Thyroid gland (tissue), 4 donors: ENCODE measurements at places on chromosomes 6 and 20. TPM values are rescaled to one million over a fixed set of nuclear protein-coding genes. Genes with fewer than 3 reads are reported as not detected.

DNA sequence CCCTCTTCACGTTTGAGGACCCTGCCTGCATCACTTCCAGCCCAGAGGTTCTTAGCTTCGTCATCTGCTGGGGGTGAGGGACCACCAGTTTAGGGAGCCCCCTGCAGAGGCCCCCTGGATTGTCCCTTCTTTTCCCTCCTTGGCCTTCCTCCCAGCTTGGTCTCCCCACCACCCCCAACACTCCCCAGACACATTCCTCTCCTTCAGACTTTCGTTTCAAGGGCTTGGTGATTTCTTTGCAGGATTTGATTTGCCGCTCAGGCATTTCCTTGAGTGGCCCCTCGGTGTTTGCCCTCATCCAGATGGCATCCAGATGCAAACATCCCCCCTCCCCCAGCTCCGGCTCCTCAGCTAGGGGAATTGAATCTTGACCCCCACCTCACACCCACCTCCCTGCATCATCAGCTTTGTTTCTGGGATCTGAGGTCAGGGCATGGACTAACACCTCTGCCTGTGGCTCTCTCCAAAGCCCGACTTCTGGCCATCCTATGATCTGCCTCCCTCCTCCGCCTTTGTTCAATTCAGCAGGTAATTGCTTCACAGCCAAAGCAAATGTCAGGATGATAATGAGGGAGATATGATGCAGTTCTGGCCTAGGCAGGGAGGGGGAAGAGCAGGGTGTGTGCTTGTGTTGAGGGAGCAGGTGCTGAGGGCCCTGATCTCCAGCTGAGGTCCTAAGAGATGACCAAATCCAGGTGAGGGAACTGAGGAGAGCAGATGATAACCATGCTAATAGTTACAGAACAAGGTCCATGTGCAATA, 141.5 kb downstream of the VEGFA start:
- peak overlapping the region; percentile 86 for H3K27ac ChIP-seq
- H3K4me1 ChIP-seq = peaks cover 65% of the 10 kb centered on the region
- DNase-seq = peak; percentile 50

DNA sequence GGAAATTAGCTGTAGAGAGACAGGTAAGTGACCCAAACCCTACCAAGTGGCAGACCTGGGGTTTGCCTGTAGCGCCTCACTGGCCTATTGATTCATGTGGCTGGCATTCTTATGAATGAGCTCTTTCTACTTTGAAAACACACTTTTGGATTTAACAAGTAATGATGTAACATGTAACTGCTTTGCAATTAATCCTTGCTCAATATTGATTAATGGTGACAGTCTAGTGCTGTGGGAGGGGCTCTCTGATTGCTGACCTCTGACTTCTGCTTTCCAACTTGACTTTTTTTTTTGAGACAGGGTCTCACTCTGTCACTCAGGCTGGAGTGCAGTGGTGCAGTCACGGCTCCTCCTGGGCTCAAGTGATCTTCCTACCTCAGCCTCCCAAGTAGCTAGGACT, 82.7 kb downstream of the TIAM2 start:
- peaks cover 10% of the 10 kb centered on the region for H3K4me1 ChIP-seq
- H3K27me3 ChIP-seq = no peaks in the 10 kb centered on the region
- H3K4me3 ChIP-seq = no peak overlapping the region
- H3K36me3 ChIP-seq = no peaks in the 10 kb centered on the region

- H3K36me3 ChIP-seq = no peaks in the 10 kb centered on the region
- no peaks in the 10 kb centered on the region for H3K4me1 ChIP-seq
- H3K4me3 ChIP-seq = no peak overlapping the region
Measured at GRCh38 chr6:70045413-70045812, 179.1 kb downstream of the COL19A1 start.

GRCh38 chr6:161256407-161256806, 17.5 kb downstream of the AGPAT4 start:
- H3K4me3 ChIP-seq = no peak overlapping the region
- no peak overlapping the region for H3K27ac ChIP-seq
- no peak for DNase-seq
- no peaks in the 10 kb centered on the region for H3K4me1 ChIP-seq
- H3K27me3 ChIP-seq = no peaks in the 10 kb centered on the region

GRCh38 chr20:2296524-2297356, 939 bp downstream of the TGM3 start:
- no peak overlapping the region for H3K4me3 ChIP-seq
- peaks cover 14% of the 10 kb centered on the region for H3K4me1 ChIP-seq
- no peak overlapping the region for H3K27ac ChIP-seq
- H3K27me3 ChIP-seq = no peaks in the 10 kb centered on the region

DNA sequence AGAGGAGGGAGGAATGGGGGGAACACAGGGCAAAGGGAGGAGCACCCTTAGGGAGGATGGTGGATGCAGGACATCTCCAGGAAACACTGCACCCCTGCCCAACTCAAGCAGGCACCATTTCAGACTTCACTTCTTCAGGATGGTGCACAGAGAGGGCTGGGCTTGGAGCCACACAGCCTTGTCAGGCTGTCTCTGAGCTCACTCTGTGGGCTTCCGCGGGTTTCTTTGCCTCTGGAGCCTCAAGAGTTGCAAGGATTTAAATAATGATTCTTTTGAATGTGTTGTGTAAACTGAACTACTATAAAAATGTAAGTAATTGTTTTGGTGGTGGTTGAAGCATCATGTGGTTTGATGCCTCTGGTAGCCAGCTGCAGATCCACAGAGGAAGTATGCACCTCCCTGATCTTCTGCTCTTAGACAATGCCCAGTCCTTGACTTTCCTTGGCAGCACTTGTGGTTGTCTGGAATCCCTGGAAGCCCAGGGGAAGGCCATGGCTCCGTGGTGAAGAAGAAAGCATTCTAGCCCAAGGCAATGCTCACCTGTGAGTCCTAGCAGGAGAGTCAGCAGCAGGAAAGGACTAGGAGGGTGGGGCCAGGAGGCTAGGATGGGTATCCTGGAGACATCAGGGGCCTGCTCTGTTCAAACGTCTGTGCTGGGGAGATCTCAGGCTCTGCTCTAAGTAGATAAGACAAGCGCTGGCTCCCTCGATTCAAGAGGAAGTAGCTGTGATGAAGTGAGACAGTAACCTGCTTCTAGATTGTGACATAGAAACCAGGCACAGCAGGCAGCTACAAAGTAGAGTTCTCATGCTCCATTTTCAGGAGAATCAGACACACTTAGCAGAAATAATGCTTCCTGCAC, 50.2 kb upstream of the SIRPG start:
- no peak overlapping the region for H3K4me3 ChIP-seq
- no peaks in the 10 kb centered on the region for H3K36me3 ChIP-seq
- no peak for DNase-seq

DNA sequence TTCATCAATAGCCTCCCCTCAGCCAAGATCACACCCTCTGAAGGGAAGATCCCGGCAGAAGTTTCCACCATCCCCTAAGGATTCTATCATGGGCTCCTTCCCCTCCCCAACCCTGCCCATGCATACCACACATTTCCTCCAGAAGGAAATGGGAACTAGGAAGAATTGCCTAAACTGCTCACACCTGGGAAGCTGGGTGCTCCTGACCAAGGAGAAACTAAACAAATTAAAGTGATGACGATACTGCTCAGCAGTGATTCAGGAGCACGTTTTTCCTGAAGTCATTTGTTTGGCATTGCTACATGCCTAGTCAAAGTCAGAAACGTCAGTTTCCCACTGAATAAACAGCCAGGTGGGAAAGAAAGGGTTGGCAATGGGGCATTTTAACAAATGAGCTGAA, 136.1 kb upstream of the CDYL start:
- H3K27me3 ChIP-seq = no peaks in the 10 kb centered on the region
- no peak for DNase-seq
- no peak overlapping the region for H3K4me3 ChIP-seq
- no peaks in the 10 kb centered on the region for H3K4me1 ChIP-seq
- H3K36me3 ChIP-seq = no peaks in the 10 kb centered on the region

- H3K36me3 ChIP-seq = no peaks in the 10 kb centered on the region
- no peaks in the 10 kb centered on the region for H3K27me3 ChIP-seq
- no peak overlapping the region for H3K4me3 ChIP-seq
- no peak overlapping the region for H3K27ac ChIP-seq
- no peaks in the 10 kb centered on the region for H3K4me1 ChIP-seq
Measured at GRCh38 chr6:91575032-91575431, 988.2 kb upstream of the MAP3K7 start.

Gene C6orf141
- total RNA-seq = 13.4 TPM

Gene PDE10A
- 25.9 TPM for total RNA-seq

Gene PHACTR1
- 4.9 TPM for total RNA-seq

Gene SNAP91
- 3.4 TPM for total RNA-seq

Gene NR2E1
- not detected for total RNA-seq

Gene LST1
- total RNA-seq = 2.5 TPM

Gene C6orf163
- total RNA-seq = 12.1 TPM

Gene HDGFL1
- total RNA-seq = 0.40 TPM

Gene SCUBE3
- total RNA-seq = 45.5 TPM

Gene EFHC1
- 96.5 TPM for total RNA-seq

Gene ZNF335
- 18.1 TPM for total RNA-seq
